ENCODE measurements at places on chromosomes 5 and 9. TPM values are rescaled to one million over a fixed set of nuclear protein-coding genes. Genes with fewer than 3 reads are reported as not detected.

The ISL1 gene
- not detected for total RNA-seq

The MEIKIN gene
- total RNA-seq: not detected

The NREP gene
- total RNA-seq: 33.4 TPM

DNA sequence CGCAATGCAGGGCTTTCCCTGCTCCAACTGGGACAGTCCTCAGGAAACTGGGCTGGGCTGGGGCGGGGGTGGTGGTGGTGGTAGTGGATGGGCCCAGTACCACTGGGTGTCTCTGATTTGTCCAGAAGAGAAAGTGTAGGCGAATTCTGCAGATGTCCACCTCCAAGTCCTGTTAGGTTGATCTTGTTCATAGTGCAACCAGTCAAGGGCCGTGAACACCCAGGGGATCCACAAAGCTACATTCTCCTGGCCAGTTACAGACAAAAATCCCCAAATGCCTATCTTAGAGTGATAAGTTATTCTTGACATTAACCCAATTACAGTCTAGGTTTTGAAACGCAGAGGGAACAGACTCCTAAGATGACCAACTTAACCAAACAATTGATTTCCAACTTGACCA lies 97.5 kb upstream of the SHB start:
- DNase-seq: no peak

DNA sequence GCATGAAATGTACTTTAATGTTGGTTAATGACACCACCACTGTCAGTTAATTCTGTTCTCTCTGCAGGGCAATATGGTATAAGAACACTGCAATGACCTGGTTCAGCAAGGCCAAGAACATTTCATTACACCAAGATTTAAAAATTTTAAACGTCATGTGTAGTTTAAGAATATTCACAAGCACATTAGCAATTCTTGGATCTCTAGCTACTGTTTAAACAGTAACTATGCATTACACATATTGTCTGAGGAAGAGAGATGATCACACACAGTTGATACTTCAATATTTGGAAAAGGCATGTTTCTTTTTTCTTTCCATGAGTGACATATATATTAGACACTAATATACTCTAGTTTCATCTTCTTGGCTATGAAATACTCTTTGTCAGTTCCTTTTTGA lies 143.0 kb downstream of the ADAMTS12 start:
- no peak for DNase-seq

- DNase-seq: peak; percentile 69
These were observed 22.7 kb upstream of the LECT2 start for GRCh38 chr5:135977375-135977928.

DNA sequence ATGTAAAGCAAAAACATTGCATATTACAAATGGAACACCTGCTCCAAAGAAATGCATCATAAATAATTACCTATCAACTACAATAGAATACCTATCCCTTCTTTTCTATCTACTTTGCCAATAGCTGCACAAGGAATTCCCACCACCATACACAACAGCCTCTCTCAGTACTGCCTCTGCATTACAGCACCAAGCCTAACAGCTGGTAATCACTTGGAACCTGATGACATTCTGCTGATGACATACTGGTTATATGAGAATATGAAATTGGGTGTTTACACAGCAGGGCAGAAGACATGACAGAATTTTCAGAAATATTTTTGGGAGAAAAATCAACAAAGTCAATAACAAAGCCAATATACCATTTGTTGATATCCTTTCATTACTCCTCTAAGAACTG lies 43.2 kb downstream of the PSMB7 start:
- no peak for DNase-seq

- DNase-seq: no peak
These were observed 25.9 kb upstream of the ANKRD55 start for GRCh38 chr5:56259002-56259511.

- no peak for DNase-seq
These were observed 52.4 kb downstream of the VCAN start for GRCh38 chr5:83523929-83524328.

DNA sequence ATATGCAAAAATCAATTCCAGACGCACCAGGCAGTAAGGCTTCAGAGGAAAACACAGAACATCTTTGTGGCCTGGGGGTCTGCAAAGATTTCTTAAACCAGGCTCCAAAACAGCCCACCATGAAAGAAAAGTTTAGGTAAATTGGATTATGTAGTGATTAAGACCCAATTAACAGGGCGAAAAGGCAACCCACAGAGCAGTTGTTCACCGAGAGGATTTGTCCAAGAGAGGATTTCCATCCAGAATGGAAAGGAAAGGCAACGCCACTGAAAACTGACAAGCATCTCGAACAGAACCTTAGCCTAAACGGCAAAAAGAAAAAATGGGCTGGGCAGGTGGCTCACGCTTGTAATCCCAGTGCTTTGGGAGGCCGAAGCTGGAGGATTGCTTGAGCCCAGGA lies 37.4 kb downstream of the GLT6D1 start:
- DNase-seq: no peak

GRCh38 chr5:118883362-118883761 lies 105.0 kb downstream of the DTWD2 start:
- no peak for DNase-seq

DNA sequence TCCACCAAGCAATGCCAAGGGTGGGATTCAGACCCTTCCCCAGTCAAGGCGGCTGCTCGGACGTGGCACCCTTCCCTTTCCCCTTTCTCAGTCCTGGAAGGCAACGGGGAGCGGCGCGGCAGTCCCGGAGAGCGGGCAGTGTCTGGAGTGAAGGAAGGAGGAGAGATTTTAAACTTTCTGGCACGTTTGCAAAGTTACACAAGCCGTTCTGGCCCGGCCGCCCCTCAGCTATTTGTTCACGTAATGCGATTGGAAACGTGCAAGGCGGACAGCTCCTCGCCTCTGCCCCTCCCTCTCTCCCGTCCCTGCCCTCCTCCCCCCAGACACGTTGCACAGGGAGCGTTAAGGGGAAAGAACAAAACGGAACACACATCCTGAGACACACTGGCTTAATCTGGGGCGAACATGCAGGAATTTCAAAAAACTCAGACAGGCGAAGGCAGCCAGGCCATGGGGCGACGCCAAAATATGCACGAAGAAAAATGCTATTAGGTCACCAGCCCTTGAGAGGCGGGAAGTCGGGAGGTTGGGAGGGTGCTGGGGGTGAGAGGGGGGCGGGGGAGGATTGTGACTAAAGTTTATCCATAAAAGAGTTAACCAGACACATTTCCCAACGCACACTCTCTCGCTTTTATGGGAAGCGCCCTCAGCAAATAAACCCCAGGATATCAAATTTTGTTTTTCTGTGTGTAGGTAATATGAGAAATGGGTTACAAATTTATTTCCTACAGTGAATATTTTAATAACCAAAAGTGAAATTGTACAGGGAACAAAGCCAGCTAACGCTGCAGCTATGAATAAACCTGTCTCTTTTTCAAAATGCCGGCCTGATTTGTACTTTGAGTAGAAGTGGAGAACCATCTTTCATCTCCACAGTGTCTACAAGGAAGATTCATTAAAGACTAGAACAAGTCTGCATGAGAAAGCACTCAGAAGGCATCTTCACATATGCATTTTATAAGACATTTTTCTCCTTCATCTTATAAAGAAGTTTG lies at the start of gene LOX:
LOX (minus strand) TSS at position 144 of the 995 bp plus-strand sequence. CDS start 274 bp downstream, outside the sequence.
- DNase-seq: peak; percentile 92

GRCh38 chr5:93510626-93511380 lies 70.2 kb downstream of the NR2F1-AS1 start:
- no peak for DNase-seq

DNA sequence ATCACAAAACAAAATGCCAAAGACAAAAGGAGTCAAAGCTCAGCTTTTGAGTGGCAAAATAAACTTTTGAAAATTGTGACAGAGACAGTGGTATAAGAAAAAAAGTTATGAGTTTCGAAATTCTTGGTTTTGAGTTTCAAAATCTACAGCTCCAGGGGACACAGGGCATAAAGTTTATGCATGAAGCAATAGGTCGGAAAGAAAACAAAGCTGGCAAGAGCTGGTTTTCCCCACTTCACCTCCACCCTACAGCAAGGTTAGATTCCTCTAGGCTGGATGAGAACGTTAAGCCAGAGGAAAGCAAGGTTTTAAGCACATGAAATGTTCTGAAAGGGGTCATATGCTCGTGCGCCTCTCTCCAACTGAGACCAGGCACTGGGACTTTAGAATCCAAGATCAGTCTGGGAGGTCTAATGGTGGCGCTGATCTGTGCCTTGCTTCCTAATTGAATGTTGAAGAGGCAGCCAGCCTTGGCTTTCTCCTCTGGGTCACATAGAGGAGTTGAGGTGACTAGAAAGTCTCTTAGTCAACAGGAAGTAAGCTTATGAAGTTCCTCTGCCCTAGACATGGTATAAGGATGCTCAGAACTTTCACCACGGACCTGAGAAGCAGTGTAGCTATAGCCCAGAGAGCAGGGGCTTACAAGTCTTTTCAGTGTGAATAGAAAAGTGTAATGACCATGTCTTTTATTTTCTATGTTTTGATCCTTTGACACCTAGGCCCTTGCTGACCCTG lies 167.7 kb upstream of the DMAC1 start:
- no peak for DNase-seq

GRCh38 chr5:179321206-179321987 lies 23.9 kb downstream of the ADAMTS2 start:
- peak; percentile 28 for DNase-seq

DNA sequence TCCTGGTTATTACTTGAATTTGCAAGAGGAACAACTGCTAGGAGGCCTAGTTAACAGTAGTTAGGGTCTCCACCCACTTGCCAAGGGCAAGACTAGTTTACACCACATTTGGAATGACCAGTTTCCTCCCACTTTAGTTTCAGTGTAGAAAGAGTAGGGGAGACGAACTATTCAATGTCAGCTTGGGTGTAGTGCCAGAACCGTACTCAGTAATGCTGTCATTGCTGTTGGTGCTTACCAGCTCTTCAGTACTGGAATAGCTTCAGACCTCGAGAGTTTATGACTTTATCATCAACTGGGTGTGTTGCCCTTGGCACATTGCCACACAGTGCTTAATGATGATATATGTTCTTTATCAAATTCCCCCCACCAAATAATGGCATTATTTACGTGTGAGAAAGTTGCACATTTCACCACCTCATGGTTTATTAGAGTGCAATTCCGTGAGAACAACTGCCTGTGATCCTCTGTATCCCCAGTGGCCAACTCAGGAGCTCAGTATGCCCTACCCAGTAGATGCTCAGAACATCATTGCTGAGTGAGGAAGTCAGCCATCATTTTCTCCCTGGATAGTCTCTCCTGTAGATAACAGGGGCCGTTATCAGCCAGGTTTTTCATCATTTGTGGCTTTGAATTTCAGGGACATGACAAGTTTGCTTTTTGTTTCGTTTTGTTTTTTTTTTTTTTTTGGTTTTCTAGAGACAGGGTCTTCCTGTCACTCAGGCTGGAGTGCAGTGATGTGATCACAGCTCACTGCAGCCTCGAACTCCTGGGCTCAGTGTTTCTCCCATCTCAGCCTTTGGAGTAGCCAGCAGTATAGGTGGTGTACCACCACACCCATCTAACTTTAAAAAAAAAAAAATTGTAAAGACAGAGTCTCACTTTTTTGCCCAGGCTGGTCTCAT lies 67.3 kb downstream of the DOCK8 start:
- DNase-seq: no peak

DNA sequence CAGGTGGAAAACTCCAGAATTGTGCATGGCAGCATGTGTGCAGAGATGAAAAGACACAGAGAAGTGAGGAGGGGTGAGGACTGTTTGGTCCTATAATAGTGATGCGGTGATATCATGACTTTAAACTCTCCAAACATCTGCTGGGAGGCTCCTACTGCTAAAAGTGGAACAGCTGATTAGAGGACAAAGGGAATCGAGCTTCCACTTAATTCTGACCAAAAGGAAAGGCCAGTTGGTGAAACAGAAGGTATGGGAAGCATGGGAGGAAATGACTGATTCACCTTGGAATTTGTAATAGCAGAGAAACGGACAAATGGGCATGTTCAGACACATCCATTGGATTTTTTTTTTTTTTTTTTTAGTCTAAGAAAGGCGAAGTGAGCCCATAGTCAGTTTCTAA lies 67.5 kb upstream of the MAMDC2 start:
- no peak for DNase-seq

DNA sequence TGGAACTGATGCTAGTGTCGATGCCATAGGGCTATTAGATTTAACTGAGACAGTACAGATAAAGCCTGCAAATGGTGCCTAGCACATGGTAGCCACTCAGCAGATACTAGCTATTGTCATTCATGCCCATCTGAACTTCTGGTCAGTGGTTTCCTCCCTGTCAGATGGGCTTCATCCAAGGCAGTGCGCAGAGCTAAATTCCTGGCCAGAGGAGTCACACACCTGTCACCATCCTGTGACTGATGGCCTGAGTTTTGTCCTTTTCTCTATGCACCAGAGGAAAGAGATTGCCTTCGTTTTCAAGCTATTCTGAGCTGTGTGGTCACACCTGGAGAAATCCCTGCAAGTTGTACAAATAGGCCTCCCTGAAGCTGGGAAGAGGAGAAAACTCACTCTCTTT lies 34.7 kb downstream of the MSX2 start:
- no peak for DNase-seq

GRCh38 chr9:135989722-135990467 lies 28.7 kb upstream of the UBAC1 start:
- DNase-seq: no peak

- DNase-seq: no peak
These were observed 64.9 kb upstream of the FANCC start for GRCh38 chr9:95382433-95382832.

- no peak for DNase-seq
These were observed 62.8 kb downstream of the MAP1B start for GRCh38 chr5:72170101-72170500.

All from right cardiac atrium (tissue), 5 donors.